ENCODE measurements at places on chromosomes 12 and 14. TPM values are rescaled to one million over a fixed set of nuclear protein-coding genes. Genes with fewer than 3 reads are reported as not detected.

DNA sequence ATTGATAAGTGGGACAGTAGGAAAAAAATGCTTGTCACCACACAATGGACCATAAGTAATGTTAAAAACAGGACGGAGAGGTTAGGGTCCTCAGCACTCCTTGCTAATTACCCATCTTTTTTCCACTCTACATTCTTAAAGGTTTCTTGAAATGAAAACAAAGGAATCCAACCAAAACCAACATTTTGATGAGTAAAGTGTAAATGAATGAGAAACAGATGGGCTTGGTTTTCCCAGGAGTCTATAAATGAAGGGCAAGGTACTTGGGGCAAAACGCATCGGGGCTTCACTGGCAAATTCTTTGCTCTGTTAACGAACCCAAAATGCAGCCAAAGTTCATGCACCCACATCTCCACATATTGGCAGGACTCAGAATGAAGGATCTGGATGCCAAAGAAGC is 129.2 kb upstream of the BMP4 start:
- no peak for DNase-seq

GRCh38 chr12:16785524-16785923 is 179.6 kb upstream of the LMO3 start:
- DNase-seq, result no peak

DNA sequence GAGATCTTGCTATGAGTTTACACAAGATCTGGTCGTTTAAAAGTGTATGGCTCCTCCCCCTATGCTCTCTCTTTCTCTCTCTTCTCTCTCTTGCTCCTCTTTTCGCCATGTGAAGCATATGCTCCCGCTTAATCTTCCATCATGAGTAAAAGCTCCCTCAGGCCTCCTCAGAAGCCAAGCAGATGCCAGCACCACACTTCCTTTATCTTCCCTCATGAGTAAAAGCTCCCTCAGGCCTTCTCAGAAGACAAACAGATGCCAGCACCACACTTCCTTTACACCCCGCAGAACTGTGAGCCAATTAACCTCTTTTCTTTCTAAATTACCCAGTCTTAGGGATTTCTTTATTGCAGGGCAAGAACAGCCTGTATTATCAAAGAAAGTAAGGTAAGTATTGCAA is 152.4 kb downstream of the SEC23A start:
- no peak for DNase-seq

Gene SDR9C7
- not detected for total RNA-seq

DNA sequence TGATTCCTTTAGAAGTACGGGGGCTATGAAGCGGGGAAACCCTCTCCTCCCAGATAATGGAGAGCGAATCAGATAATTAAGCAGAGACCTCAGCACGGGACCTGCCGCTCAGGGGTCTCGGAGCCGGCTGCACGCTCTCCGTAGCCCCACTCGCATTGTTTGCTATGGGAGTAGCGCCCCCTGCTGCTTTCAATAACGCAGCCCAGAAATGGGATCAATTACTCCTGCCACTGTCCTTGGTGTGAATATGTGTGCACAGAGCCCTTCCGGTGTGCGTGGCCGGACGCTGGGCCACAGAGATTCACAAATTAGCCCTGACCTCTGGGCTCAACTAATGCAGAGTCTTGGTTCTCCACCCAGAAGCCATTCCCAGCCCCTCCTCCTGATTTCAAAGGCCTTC is 76.4 kb upstream of the TMEM132C start:
- no peak for DNase-seq

- DNase-seq, result no peak
Measured at GRCh38 chr12:93167331-93167730, 210.4 kb upstream of the NUDT4 start.

Gene COCH
- 0.50 TPM for total RNA-seq

DNA sequence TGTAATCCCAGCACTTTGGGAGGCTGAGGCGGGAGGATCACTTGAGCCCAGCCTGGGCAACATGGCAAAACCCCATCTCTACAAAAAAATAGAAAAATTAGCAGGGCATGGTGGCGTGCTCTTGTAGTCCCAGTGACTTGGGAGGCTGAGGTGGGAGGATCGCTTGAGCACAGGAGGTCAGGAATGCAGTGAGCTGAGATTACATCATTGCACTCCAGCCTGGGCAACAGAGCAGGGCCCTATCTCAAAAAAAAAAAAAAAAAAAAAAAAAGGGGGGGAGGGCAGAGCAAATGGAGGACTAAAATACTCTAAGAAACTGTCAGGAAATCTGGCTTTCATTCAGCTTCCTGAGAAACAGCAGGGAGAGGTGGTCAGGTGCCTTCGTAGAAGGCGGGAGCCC is 31.7 kb upstream of the TSPAN9 start:
- no peak for DNase-seq
